ENCODE measurements at places on chromosomes 7 and 10.

DNA sequence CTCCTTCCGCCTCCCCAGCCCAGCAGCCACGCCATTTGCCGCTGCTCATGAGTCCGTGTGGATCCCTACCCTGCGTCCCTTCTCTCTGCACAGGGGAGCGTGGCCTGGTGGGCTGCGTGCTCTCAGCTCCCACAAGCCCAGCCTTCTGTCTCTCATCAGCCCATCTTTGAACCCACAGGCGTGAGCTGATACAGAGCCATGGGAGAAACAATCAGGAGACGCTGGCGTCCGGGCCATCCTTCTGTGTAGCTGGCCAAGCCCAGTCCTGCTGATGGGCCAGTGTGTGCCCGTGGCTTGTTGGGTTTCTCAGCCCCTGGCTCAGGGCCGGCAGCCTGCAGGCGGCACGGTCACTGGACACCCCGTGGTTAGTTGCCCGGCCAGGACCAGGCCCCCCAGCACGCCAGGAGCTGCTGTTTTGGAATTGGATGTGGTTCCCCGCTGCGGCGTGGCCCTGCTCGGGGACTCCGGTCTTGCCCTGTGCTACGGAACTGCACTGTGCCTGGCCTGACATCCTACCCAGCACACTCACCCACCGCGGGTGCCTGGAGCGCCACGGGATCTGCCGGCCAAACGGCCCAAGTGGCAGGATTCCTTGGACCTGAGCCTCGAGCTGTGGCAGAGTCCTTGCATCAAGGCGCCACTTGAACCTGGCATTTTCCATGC, 88.9 kb downstream of the ELFN1 start:
- DNase-seq, result no peak

DNA sequence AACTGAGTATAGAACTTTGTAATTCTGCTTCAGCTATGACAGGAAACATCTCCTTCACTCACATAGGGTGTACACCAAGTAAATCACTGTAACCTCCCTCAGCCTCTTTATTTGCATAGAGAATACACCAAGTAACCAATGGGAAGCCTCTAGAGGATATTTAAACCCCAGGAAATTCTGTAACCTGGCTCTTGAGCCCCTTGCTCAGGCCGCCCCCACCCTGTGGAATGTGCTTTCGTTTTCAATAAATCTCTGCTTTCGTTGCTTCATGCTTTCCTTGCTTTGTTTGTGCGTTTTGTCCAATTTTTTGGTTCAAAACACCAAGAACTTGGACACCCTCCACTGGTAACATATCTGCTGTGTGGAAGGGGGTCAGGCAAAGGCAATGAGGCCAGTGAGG, 60.2 kb downstream of the CLRN3 start:
- DNase-seq, result no peak

- DNase-seq, result peak; percentile 75
Measured at GRCh38 chr7:106021151-106022067, 58.3 kb downstream of the CDHR3 start.

GRCh38 chr10:125080984-125081383, 79.4 kb downstream of the CTBP2 start:
- no peak for DNase-seq

- DNase-seq, result no peak
Measured at GRCh38 chr7:82152858-82153257, 290.7 kb downstream of the CACNA2D1 start.

GRCh38 chr7:132480534-132480933, 95.7 kb downstream of the PLXNA4 start:
- no peak for DNase-seq
